Cerebellar nuclear complex (tissue), 1 donor: ENCODE measurements at places on chromosomes 4 and X.

GRCh38 chr4:152935631-152936445 is at the start of gene FHDC1:
Gene FHDC1 (plus strand): TSS chr4:152936323. CDS start chr4:152943058, 6,735 bp downstream.
- DNase-seq, result no peak

- no peak for DNase-seq
Measured at GRCh38 chr4:101020956-101021355, 326.4 kb downstream of the PPP3CA start.

DNA sequence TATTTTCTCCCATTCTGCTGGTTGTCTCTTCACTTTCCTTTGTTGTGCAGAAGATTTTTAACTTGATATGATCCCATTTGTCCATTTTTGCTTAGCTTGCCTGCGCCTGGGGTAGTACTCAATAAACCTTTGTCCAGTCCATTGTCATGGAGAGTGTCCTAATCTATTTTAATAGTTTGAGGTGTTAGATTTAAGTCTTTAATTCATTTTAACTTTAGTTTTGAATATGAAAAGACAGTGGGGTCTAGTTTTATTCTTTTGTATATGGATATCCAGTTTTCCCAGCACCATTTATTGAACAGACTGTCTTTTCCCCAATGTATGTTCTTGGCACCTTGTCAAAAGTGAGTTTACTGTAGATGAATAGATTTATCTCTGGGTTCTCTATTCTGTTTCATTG is 76.0 kb upstream of the ITM2A start:
- DNase-seq, result no peak

DNA sequence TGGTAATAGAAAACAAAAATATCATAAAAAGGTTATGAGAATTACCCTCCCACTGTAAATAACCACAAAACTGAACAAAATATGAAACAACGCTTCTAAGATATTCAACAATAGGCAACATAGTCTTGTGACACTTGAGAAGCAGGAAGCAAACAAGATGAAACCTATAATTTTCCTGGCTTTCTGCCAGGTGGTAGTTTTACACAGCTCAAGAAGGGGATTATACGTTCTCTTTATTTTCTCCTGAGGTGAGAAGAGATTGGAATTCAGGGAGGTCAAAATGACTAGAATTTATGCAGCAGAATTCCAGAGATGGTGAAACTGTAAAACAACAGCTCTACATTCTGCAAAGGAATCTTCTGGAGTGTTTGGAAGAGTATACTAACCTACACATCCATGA is 186.0 kb downstream of the HHIP start:
- DNase-seq, result no peak

- no peak for DNase-seq
Measured at GRCh38 chr4:143353797-143354196, 17.1 kb downstream of the GAB1 start.

DNA sequence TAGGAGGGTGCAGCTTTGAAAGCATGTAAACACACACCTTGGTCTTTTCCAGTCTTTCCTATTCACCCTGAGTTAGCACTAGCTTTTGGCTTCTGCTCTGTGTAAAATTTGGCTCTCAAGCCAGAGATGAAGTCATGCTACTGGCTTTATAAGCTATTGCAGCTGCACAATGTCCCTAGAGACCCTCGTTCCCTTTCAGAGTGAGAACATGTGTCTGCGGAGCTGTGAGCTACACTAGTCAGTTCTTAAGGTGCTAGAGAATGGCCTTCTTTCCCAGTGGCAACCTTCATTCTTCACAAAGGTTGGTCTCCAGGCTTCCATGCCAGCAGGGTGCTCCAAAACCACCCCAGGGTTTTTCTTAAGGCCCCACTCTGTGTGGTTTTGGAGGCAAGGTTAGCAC is 199.1 kb downstream of the SPATA18 start:
- no peak for DNase-seq
